ENCODE measurements at places on chromosomes 3 and 15. TPM values are rescaled to one million over a fixed set of nuclear protein-coding genes. Genes with fewer than 3 reads are reported as not detected.
A peak's percentile ranks its signal among the peaks of the same experiment; 100 is the strongest.

GRCh38 chr3:150378301-150378748 lies 29.8 kb upstream of the TSC22D2 start:
- no peak for DNase-seq

Gene RLBP1
- total RNA-seq = not detected

DNA sequence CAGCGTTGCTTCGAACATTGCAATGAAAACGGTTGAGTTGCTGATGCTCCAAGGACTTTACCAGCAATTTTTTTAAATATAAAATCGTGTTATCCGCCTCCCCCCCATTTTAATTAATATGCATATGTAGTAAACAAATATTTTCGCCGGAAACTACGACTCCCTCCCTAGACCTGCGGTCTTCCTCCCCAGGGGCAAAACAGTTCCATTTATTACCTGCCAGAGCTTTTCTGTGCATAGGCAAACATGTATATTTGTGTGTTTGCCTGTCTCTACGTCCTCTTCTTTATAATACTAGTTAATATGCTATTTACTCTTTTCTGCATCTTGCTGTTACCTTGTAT lies 593 bp upstream of the RSL24D1 start:
- no peak for DNase-seq

Gene LTK
- 0.19 TPM for total RNA-seq

- no peak for DNase-seq
These were observed 27.1 kb downstream of the RTP3 start for GRCh38 chr3:46524832-46525231.

- DNase-seq = no peak
These were observed 268.8 kb downstream of the MEX3B start for GRCh38 chr15:81776976-81777375.

Gene FGF12
- 2.8 TPM for total RNA-seq

DNA sequence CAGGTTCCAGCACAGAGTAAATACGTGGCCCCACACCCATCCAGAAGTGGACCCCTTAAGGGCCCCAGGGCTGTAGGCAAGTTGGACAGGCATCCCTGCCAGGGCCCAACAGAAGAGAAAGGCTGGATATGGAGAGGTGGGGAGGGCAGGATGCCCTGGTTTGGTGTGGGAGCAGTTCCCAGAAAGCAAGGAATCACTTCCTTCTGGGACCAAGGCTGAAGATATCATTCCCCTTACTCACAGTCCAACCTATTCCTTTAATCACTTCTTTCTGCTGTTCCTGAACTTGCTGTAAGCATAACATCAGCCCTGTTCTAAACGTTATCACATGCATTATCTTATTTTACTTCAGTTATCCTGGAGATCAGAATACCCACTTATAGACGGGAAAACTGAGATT lies 6.1 kb upstream of the MESP2 start:
- DNase-seq = no peak

GRCh38 chr3:69959581-69959980 lies 40.0 kb upstream of the SAMMSON start:
- no peak for DNase-seq

DNA sequence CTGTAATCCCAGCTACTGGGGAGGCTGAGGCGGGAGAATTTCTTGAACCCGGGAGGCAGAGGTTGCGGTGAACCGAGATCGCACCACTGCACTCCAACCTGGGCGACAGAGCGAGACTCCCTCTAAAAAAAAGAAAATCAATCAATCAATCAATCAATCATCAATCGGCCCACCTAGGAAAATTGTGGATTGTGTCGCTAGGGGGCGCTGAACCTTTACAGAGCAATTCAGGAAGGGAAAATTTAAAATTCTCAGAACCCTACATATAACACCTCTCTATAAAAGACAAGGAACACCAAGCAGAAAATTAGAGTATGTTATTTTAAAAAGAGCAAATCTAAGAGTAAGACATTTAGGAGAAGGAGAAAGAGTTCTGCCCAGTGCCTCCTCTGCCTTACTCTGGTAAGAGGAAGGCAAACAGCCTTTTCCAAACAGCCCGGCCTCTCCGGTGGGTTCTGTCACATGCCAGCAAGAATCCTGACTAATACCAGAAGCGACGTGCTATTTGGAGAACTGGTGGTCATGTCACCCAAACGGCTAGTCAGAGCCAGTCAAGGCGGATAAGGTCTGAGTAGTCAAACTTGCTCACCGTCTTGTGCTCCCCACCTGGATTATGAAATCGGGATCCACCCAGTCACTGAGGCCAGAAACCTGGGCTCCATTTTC lies 22.3 kb upstream of the SMCO1 start:
- DNase-seq = peak; percentile 69

DNA sequence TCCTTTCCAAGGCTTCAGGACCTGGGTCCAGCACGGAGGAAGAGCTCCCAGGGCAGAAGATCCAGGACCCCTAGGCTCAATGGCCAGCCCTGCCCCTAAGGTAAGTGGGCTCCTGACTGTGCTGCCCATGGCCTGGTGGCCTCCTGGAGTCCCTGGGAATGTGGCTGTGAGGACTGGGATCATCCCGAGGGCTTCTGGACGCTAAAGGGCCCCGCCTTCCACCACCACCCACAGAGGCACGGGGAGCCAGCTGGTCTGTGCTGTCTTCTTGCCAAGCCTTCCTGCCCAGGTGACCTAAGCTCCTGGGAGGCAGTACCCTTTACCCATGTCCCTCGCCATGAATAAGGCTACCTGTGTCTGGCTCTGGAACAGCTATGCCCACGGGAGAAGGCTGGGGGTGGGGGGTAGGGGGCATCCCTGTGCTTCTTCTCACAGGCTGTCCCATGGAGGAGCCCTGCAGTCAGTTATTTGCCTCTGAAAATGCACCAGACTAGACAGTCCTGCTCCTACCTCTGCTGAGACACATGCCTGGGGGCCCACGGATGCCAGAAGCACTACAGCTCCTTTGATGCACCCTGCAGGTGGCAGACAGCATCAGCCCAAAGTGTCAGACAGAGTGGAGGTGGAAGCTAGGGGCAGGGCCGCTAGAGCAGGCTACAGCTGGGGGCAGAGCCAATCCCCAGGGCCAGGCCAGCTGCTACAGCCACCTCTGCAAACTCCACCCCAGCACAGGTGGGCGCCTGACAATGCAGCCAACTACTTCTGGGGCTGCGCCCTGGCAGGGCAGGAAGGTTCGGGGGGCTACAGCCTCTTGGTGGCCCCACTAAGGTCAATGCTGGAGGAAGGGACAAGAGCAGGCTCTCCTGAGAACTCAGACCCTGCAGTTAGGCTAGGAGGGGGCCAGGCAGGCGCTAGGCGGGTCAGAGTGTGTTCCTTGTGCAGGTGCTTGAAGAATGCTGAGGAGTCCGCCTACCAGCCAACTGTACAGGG lies 90.9 kb downstream of the SEC22A start:
- no peak for DNase-seq

- DNase-seq = no peak
These were observed 37.7 kb downstream of the ALDH1L1 start for GRCh38 chr3:126142652-126143051.

DNA sequence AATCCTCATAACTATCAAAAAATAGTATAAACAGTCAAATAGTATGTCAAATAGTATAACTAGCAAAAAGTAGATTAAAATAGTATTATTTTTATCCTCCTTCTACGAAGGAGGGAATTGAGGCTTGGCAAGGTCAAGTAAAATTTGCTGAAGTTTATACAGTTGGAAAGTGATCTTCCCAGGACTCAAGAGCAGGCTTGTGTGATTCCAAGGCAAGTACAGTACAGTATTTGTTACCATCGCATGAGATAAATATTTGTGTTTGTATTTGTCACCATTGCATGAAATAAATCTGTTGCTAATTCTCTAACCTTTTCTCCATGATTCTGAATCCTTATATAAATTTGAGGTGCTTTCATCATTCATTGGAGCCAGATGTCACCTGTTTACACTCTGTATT lies 28.9 kb downstream of the SH3GL3 start:
- DNase-seq = no peak

Gene MB21D2
- 18.2 TPM for total RNA-seq

Gene RARRES1
- total RNA-seq = 182 TPM

GRCh38 chr15:67822537-67823313 lies 2.6 kb upstream of the SKOR1 start:
- DNase-seq = no peak

DNA sequence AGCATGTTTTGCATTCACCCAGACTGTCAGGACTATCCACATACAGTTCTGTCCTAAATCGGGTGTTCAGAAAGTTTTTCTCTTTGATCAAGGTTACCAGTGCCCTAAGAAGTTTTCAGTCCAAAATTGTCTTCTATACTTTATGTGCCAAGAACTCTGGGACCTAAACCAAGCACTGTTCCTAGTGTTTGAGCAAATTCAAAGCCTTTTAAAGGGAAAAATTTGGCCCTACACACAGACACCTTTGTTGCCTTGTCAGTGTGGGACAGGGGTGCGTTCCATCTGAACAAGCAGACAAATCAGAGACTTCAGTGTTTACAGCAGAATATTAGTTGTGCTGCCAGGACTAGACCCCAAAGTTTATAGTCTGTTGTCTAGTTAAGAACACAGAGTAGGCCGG lies 50.6 kb downstream of the DGKG start:
- no peak for DNase-seq

GRCh38 chr3:160793722-160794252 lies 37.8 kb downstream of the PPM1L start:
- DNase-seq = no peak

DNA sequence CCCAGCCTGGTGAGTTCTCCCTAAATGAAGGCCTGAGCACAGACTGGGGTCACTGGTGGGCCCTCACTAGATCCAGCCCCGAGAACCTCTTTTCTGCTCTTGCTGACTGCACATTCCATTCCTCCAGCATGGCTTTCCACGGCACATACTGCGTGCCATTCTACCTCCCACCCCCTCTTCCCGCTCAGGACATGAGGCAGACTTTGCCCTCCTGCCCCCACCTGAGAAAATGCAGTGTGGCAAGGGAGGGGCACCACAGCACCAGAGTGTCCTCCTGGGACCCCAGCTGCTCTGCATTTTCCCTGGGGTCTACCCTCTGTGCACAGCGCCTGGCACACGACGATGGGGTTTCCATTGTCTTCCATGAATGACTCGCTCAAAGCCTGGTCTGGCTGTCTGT lies 6.1 kb upstream of the SLCO2A1 start:
- DNase-seq = no peak

DNA sequence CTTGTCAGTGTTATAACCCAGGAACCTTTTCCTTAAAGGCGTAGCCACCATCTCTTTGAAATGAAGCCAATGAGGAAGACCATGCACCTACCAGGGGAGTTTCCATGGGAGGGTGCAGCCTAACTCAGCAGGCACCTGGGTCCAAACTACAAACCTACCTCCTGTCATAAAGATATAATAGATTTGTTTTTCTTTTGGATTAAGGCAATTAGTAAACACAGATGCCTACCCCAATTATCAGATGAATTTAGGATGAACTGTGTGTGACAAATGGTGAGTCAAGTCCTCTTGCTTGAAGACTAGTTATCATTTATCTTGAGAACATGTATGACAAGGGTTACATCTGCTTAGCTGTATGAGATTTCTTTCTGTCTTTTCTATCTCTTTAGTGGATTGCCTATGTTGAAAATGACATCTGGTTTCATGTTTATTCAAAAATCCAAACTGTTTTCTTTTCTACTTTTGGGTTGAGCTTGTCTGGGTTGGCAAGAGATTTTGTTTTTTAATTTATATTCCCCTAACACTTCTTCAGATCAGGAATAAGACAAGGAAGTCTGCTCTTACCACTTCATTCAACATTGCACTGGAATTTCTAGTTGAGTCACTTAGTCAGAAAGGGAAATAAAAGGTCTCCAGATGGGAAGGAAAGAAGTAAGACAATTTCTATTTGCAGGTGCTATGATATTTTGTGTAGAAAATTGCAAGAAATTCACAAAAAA lies 149.9 kb downstream of the NEK10 start:
- no peak for DNase-seq

DNA sequence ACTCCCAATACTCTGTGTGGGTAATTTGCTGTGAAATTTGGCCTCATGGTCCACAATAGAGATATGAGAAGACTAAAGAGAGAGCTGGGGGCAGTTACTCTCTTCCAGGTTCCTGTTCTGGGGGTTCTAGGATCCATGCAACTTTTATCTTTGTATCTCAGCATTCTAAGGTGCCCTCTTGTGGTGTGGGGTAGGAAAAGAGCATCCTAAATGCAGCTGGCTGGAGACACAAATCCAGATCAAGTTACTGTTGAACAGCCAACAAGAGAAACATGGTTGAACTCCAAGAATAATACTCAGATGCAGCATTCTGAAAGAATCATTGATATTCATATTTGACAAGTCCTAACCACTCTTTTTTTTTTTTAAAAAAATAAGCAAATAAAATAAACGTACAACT lies 238.2 kb downstream of the GREM1 start:
- DNase-seq = no peak

- DNase-seq = no peak
These were observed 71.4 kb upstream of the TLE3 start for GRCh38 chr15:70169147-70169546.

- DNase-seq = no peak
These were observed 120.5 kb downstream of the BBX start for GRCh38 chr3:107643038-107643883.

DNA sequence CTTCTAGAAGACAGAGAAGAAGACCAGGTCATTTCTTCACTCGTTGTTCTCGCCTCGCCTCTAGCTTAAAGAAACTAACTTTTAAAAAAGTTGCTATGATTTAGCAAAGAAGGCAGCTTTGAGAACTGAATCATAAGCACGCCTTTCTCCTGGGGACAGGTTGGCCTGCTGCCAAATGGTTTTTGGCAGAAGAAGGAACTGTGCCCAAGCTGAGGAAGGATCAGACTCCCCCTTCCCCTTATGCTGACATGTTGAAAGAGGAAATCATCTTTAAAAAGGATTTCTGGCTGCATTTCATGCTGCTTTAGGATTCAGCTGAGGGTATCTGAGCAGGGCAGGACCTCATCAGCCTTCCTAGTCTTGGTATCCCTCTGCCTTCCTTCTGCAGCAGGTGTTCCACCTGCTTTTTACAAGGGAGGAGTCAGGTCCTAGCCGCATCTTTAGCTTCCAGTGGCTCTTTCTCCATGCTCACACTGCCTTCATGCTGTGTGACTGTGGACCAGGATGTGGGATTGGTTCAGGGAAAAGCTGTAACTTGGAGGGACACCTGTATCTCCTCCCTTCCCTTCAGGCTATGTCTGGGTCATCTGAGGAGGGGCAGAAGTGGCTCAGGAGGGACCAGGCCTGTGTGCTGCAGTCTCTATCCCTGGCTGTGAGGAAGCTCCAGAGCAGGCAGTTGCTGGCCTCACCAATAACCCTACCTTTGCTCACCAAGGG lies 34.1 kb upstream of the HACD2 start:
- peak; percentile 74 for DNase-seq

DNA sequence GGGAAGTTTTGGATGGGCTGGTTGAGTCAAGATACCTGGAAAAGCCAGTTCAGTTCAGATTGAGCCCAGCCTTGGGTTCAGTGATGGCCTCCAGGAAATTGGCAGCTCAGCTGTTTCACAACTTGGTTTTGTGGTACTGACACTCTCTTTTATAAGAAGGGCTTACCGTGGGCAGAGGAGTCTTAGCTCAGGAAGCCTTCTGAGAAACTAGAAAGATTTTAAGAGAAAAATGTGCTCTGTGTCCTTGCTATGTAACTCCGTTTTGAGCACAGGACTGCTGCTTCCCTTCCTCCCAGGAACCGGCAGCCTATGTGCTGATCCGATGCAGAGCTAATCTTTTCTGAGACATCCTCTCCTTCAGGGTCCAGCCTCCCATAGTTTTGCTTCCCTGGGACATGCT lies 46.6 kb upstream of the RASGRP1 start:
- DNase-seq = no peak

GRCh38 chr3:101074518-101074917 lies 81.3 kb upstream of the ABI3BP start:
- DNase-seq = no peak
